Ureter (tissue), 1 donor: ENCODE measurements at places on chromosomes 13 and 19. TPM values are rescaled to one million over a fixed set of nuclear protein-coding genes. Genes with fewer than 3 reads are reported as not detected.

Gene PGLYRP2
- 0.34 TPM for total RNA-seq

Gene F2RL3
- total RNA-seq: 2.6 TPM

Gene NCAN
- not detected for total RNA-seq

Gene VSTM1
- not detected for total RNA-seq

Gene C13orf46
- total RNA-seq: 7.5 TPM

Gene HSPH1
- 80.3 TPM for total RNA-seq

Gene FAM216B
- total RNA-seq: not detected
